Activated T-cell treated with anti-CD3 and anti-CD28 coated beads for 48 hours (primary cell): ENCODE measurements at places on chromosomes 1 and 21.

DNA sequence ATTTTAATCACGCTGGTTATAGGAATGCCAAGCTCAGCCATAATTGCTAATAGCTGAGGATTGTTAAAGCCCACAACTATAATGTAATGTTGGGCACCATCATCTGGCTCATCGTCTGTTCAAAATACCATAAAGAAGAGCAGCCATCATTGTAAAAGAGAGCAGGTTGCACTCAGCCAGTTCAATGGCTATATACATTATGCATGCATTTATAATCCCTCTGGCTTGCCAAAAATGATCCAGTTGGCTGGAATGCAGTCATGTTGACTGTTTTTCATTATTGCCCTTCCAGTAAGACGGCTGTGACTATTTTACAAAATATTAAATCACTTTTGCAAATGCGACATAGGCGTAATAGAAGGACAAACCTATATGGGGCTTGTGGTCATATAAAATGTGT is 85.3 kb downstream of the SPAG17 start:
- no peak for DNase-seq

DNA sequence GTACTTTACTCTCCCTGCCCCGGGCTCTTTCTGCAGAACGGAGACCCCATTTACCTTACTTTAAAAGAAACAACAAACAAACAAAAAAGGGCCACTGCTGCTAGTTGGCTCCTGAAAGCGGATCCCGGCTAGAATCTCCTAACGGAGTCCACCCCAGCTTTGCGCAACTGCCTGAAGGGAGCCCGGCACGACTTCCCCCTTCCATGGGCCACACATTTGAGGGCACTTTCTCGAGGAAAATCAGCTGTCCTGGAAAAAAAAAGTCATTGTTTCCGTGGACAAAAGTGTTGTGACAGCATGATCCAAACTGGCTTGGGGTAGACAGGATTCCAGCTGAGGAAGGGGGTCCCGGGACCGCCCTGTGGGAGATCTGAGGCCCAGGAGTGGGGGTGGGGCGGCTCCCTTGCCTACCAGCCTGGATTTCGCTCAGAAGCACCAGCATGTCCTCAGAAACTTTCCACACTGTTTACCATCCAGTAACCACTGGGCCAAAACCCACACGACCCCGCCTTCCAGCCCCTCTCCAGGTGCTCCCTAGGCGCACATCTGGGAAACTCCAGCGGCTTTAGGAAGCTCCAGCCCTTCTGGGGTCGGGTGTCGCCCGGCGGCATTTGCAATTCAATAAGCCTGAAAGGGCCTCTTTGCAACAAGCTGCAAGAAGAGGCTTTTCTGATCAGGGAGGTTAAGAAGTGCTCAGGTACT is 4.8 kb downstream of the RIPK4 start:
- no peak for DNase-seq

DNA sequence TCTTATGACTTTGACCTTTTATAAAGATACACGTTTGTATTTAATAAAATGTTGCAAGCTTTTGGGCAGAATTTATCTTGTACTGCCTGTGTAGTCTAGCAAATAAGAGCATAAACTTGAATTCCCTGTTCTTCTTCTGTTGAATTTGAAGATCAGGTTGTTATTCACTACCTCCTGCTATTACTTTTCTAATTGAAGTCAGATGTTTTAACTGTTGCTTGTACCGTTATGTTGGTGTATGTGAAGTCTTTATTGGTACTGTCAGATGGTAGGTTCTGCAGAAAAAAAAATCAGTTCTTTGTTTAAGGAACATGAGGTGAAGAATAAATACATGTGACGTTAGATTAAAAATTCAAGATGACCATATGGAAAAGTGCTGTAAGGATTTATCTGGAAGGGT is 69.1 kb downstream of the DYRK1A start:
- DNase-seq: no peak

DNA sequence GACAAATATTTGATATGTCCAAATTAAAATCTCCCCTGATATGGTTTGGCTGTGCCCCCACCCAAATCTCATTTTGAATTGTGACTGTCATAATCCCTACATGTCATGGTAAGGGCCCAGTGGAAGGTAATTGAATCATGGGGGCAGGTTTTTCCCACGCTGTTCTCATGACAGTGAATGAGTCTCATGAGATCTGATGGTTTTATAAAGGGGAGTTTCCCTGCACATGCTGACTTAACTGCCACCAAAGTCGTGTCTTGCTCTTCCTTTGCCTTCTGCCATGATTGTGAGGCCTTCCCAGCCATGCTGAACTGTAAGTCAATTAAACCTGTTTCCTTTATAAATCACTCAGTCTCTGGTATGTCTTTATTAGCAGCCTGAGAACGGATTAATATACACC is 207.0 kb downstream of the BARHL2 start:
- no peak for DNase-seq

DNA sequence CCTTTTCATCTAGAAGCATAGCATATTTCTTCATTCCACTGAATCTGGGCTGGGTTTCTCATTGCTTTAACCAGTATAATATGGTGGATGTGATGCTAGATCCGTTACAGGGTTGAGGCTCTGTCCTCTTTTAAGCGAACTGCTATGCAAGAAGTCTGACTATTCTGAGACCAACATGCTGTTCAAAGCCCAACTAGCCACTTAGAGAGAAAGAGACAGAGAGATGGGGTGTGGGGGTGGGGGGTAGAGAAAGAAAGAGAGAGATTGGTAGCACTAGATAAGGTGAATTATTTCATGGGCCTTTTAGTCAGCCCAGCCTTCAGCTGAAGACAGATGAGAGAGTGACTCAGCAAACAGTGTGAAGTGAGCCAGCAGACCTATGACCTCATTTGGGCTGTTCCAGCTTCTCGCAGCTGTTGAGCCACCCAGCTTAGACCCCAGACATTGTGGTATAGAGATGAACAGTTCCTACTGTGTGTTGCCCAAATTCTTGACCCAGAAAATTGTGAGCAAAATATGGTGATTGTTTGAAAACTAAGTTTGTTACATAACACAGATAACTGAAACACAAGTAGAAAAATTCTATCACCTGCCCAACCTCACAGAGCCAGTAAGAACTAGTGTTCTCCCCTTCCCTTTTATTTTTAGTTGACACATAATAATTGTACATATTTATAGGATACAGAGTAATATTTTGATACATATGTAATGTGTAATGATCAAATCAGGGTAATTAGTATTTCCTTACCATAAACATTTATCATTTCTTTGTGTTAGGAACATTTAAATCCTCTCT is 40.7 kb upstream of the PRKACB start:
- peak; percentile 1 for DNase-seq

- no peak for DNase-seq
These were observed 83.5 kb downstream of the SYF2 start for GRCh38 chr1:25148673-25149300.

GRCh38 chr1:27332536-27333281 is 9.1 kb upstream of the SYTL1 start:
- peak; percentile 39 for DNase-seq

DNA sequence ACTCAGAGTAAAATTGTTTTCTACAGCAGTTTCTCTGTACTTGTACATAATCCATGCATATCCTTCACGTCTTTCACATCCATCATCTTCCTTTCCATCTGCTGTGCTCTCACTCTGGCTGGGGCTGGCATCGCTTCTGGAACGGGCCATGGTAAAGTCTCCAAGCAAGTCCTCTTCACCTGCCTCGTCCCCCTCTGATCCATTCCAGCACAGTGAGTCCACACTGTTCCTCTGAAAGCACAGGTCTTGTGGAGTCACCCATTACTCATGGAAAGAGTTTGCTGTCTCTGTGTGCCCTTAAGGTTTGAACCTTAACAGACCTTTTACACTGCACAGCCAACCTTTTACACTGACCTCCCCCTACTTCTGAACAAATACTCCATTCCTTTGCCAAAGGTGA is 313.6 kb downstream of the ASTN1 start:
- DNase-seq: no peak

GRCh38 chr1:212234431-212235395 is 50.5 kb upstream of the PPP2R5A start:
- DNase-seq: no peak

- no peak for DNase-seq
These were observed 11.8 kb downstream of the AGRN start for GRCh38 chr1:1031659-1032235.

GRCh38 chr1:59738152-59738551 is 76.6 kb upstream of the HOOK1 start:
- no peak for DNase-seq

DNA sequence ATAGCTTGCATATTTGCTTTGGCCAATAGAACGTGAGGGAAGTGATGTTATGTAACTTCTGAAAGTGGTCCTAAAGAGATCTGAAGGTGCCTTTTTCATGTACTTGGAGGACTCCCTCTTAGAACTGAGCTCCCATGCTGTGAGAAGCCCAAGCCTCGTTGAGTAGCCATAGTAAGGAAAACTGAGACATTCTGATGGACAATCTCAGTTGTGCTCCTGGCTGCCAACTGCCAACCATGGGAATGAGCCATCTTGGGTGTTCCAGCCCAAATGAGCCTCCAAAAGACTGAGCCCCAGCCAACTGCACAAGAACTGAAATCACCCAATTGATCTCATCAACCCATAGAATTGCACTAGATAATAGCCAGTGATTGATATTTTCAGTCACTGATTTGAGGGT is 106.7 kb downstream of the MRPL39 start:
- DNase-seq: no peak

GRCh38 chr1:20229171-20229570 is 42.9 kb upstream of the PLA2G2C start:
- DNase-seq: no peak

DNA sequence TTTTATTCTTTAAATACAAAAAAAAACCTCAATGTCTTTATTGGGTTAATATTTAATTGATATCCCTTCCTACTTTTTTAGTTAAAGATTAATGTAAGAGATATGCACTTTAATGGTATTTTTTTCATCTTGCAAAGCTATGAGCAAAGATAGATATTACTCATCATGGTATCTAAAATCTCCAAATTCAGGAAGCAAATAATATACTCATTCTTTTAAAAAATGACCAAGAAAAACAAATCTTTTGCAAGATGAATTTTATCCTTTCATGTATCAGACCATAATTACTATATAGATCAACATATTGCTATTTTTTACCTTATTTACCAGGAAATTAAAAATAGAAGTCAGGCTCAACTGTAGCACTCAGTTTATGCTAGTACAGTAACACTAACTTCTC is 330.4 kb downstream of the KCNT2 start:
- no peak for DNase-seq

DNA sequence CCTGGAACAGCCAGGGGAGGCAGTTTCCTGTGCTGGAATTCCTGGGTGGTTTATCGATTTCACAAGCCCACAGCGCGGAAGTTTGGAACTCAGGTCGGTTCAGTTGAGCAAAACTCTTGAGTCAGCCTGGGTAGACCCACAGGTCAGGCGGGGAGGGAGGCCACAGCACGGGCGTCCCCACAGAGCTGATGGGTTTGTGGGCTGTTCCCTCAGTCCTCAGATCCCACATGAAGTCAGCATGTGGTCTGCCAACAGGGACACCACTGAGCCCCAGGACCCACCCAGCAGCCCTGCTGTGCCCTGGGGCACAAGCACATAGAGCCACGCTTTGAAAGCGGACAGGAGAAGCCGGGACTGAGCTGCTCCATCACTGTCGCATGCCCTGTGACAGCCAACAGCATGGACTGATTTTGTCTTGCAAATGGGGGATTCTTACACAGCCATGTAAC is 17.4 kb downstream of the BMP8A start:
- no peak for DNase-seq

DNA sequence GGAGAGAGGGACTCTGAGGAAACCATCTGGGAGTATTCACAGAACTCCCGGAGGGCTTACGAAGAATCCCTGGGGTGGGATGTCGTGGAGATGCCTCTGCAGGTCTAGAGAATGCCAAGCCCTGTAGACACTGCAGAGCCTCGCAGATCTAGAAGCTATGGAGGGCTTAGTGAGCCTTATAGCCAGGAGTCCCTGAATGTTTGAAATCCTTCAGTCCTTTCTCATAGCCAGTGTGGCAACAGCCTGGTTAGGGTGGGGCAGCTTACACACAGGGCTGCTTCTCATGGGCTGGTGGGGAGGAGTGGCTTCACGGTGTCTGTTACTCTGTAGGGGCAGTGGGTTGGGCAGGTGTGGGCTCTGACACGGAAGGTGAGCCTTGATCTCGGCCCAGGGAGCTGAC is 44.2 kb upstream of the KDM4A start:
- no peak for DNase-seq

GRCh38 chr1:153025797-153026196 is 5.2 kb upstream of the SPRR1B start:
- no peak for DNase-seq

- no peak for DNase-seq
These were observed 6.9 kb upstream of the KNCN start for GRCh38 chr1:46558141-46558963.

DNA sequence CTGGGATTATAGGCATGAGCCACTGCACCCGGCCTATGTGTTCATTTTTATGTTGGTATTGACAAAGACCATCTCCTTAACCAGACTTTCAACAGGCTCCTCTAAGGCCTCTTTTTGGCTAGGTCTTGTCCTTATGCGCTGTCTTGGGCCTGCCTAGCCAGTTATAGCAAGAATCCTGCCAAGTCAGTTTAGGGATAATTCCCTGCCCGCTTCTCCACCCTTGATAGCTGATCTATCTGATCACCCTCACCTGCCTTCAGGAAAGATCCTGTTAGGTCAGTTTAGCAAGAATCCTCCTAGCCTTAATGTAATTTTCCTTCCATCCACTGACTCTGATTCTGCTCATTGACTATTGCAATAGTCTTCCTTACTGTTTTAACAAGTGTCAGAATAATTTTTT is 2.4 kb upstream of the B4GALT3 start:
- no peak for DNase-seq

GRCh38 chr1:26775666-26776065 is 12.1 kb upstream of the PIGV start:
- no peak for DNase-seq

GRCh38 chr1:216641669-216642460 is 81.4 kb downstream of the ESRRG start:
- no peak for DNase-seq

- DNase-seq: no peak
These were observed 205.8 kb downstream of the ZNF326 start for GRCh38 chr1:90200646-90201205.

DNA sequence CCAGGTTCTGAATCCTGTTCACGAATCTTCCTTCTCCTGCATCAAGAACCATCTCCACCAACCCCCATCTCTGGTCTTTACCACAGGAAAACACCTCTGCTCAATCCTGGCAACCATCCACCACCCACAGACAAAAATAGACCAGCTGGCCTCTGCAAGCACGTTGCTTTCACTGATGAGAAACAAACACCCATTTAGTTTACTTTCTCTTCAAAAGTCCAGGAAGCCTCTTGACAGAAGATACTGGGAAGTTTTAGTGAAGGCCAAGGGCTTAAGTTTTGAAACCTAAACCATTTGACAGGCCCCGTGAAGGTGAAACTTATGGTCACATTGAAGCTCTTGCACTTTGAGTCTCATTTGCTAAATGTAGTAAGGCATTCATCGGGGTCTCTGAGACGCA is 122.6 kb upstream of the PPP2R5A start:
- no peak for DNase-seq
